CD4-positive, alpha-beta T cell treated with Interleukin-4 for 1 hour (primary cell): ENCODE measurements at places on chromosomes 4 and X.

DNA sequence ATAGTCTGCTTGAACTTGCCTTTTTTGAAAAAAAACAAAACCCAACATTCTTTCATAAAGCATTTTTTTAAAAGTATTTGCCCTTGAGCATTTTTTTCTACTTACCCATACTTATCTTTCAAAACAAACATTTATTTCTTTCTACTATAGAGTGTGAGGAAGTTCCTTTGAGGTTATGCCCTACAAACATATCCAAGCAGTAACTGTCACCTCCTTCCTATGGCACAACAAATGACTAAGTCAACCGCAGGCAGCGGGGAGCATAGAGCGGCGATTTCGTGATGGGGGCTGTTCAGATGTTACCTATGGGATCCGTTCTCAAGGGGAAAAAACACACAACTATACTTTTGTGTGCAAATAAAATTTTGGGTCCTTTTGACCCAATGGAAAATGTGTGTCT lies 19.4 kb downstream of the SPRY1 start:
- peak; percentile 42 for DNase-seq

GRCh38 chr4:39616651-39617050 lies 22.0 kb downstream of the SMIM14 start:
- DNase-seq, result no peak

GRCh38 chrX:49270249-49270921 lies 792 bp downstream of the PPP1R3F start:
- no peak for DNase-seq

- DNase-seq, result no peak
Observed at GRCh38 chr4:127224556-127224955, 408.2 kb upstream of the INTU start.

GRCh38 chrX:56974408-56974807 lies 20.9 kb downstream of the SPIN3 start:
- DNase-seq, result no peak
